Vein endothelial cell (primary cell): ENCODE measurements at places on chromosomes 5 and 9. TPM values are rescaled to one million over a fixed set of nuclear protein-coding genes. Genes with fewer than 3 reads are reported as not detected.

The TMOD1 gene
- total RNA-seq: 1.1 and 2.0 TPM in 2 replicates

The ZNF462 gene
- 17.4 and 18.0 TPM in 2 replicates for total RNA-seq

The ZNF483 gene
- 2.8 and 2.9 TPM in 2 replicates for total RNA-seq

The IL4 gene
- total RNA-seq: not detected in 2 replicates

The MACIR gene
- total RNA-seq: 10.1 and 11.2 TPM in 2 replicates

The ZSWIM6 gene
- total RNA-seq: 20.7 and 24.8 TPM in 2 replicates

The PCDHB4 gene
- 0.19 and 0.33 TPM in 2 replicates for total RNA-seq

The GTF2H2 gene
- total RNA-seq: 15.0 and 19.5 TPM in 2 replicates

The GPRIN1 gene
- 9.5 and 11.4 TPM in 2 replicates for total RNA-seq

The COMMD10 gene
- 44.4 and 47.6 TPM in 2 replicates for total RNA-seq

The KLF9 gene
- total RNA-seq: 17.3 and 17.7 TPM in 2 replicates

The CSF2 gene
- total RNA-seq: 0.86 TPM in 1 of 2 replicates, not detected in the other

The EFNA5 gene
- total RNA-seq: 27.8 and 30.7 TPM in 2 replicates

The BTNL9 gene
- total RNA-seq: 0.19 and 2.0 TPM in 2 replicates

The PITX1 gene
- 0.10 TPM in 1 of 2 replicates, not detected in the other for total RNA-seq
